A172 (cell line): ENCODE measurements at places on chromosomes 12 and 14.

GRCh38 chr12:121766290-121767039 is 27.0 kb downstream of the RHOF start:
- DNase-seq = no peak

DNA sequence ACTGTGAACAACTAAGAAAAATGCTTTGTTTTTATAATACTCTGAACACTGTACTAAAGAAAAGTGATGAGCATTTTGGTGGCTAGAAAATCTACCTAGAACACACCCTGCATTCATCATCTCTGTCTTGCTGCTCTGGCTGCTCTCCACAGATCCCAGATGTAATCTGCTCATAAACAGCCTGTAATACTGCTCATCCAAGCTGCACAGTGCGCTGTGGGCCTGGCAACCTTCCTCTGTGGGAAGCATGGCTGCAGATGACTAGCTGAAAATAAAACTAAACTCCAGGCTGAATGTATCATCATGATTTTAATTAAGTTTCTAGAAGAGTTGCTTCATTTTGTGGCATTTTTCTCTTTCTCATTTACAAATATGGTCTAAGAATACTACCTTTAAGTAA is 200.7 kb downstream of the SLC2A13 start:
- DNase-seq = peak; percentile 25

DNA sequence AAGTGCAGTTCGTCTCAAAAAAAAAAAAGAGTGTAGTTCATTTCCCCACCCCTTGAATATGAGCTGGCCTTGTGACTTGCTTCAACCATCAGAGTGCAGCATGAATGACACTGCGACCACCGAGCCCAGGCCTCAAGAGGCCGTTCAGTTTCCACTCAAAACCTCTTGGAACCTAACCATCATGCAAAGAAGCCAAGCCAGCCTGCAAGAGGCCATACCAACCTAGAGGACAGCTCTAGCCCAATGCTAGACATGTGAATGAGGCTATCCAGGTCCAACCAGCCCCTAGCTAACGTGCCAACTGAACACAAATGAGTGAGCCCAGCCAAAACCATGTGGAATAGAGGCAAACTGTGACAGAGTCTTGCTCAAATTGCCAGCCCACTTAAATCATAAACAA is 29.7 kb downstream of the R3HDM2 start:
- DNase-seq = no peak

DNA sequence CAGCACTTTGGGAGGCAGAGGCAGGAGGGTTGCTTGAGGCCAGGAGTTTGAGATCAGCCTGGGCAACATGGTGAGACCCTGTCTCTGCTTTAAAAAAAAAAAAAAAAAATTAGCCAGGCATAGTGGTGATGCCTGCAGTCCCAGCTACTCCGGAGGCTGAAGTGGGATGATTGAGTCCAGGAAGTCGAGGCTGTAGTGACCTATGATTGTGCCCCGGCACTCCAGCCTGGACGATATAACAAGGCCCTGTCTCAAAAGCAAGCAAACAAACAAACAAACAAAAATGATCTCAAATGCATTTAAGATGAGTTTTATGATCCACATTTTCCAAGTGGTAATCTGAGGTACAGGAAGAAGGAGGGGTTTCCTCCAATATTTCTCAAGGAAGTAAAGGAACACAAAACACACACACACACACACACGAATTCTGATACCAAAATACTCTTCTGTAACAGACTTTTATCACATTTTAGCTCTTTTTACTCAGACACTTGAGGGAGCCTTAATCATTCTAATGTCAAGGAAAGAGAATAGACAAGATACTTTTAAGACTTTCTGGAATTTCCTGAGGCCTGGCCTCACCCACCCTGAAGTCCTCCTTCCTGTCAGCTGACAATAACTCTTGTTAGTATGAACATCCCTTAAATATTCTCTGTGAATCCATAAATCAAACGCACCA is 44.4 kb upstream of the CERS5 start:
- DNase-seq = peak; percentile 67

- DNase-seq = no peak
Observed at GRCh38 chr14:93971635-93972027, 4.7 kb downstream of the ASB2 start.
